ENCODE measurements at places on chromosomes 2 and 18.
A peak's percentile ranks its signal among the peaks of the same experiment; 100 is the strongest.

DNA sequence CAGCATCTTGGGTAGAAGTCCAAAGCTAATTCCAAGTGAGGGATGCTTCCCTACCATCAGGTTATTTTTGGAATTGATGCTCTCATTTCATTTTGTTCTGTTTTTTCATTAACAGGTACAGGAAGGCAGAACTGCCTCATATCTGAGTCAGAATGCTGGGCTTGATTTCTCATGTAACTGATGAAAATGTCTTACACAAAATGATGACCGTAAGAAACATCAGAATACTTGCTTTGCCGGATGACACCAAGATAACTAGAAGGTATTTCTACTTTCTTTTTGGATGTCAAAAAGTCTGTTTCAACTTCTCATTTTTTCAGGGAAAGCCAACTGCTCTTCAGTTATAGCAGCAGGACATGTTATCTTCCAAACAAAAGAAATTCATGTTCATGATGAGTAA is 62.6 kb downstream of the ETAA1 start:
- no peak for ATAC-seq

- no peak for ATAC-seq
Observed at GRCh38 chr2:43759195-43759594, 14.6 kb upstream of the DYNC2LI1 start.

GRCh38 chr18:9008200-9008708 is 94.2 kb upstream of the NDUFV2 start:
- no peak for ATAC-seq

DNA sequence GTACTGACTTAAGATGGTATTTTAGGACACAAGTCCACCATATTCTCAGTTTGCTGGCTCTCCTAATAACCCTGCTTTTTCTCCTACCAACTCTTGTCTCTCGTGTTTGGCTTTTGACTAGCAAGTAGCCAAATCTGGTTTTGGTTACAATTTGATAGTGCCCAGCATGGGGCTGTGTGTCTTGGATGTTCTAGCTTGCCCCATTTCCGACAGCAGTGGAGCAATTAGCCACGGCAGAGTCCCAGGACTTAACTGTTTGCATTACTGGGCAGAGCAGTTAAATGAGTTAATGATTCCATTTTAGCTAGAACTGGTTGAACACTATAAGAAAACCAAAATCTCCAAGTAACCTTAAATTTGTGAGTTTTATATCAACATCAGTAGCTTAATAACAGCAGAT is 18.6 kb upstream of the SPAG16 start:
- no peak for ATAC-seq

DNA sequence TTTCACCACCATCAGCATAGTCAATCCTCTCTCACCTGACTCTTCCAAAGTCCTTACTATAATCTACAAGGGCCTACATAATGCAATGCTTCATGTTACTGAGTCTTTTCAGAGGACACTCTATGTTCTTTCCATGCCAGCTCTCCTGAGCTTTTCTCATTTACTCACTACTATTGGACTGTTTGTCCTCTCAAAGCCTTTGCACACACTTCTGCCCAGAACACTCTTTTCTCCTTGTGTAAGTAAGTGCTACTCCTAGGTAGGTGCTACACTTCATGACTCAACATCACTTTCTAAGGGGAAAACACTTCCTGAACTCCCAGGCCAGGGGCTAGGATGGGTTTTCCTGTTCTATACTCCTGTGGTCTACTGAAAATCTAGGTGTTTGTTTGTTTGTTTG is 82.5 kb upstream of the GULP1 start:
- no peak for ATAC-seq

DNA sequence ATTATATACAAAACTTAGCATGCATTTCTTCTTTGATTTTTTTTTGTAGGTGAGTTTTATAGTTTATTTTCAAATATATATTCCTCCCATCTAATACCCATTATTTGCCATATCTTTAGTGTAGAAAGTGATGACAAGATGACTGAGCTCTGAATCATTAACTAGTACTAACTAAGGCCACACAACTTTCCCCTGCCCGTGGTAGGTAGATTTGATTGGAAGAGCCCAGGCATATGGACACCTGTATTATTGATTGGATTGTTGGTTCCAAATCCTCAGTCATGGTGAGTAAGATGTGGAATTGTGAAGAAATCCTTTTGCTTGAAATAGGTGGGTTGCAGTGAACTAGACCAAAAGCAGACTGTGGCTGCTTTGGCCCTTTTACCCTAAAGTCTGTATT is 54.8 kb downstream of the ABI2 start:
- no peak for ATAC-seq

DNA sequence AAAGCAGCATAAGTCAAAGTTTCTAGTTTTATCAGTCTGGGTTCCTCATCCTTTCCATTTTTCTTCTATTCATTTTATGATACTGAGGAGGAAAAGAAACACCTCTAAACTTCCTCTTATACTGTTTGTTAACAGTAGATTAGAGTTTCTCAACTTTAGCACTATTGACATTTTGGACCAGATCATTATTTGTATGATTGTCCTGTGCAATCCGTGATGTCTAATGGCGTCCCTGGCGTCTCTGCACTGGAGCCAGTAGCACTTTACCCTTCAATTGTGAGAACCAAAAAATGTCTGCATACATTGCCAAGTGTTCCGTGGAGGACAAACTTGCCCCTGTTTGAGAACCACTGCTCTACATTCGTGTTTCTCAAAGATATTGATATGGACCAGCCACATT is 25.2 kb downstream of the PTPN4 start:
- no peak for ATAC-seq

- ATAC-seq = no peak
Observed at GRCh38 chr2:162677476-162677875, 161.1 kb downstream of the KCNH7 start.

- no peak for ATAC-seq
Observed at GRCh38 chr2:118319271-118319684, 231.0 kb downstream of the INSIG2 start.

GRCh38 chr2:72745679-72746368 is 80.0 kb downstream of the EXOC6B start:
- ATAC-seq = no peak

DNA sequence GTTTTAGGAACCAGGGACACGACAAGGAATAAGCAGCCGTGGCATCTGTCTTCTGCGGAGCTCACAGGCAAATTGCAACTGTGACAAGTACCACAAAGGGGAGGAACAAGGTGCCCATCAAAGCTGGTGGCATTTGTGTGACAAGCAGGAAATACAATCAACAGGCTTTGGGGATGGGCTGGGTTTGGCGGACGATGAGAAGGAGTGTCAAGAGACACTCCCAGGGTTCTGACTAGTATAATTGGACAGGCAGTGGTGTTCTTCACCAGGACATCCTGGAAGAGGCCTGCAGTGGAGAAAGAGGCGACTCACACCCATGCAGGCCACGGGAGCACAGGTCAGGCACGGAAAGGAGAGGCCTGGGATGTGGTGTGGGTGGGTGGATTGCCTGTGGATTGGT is 14.2 kb upstream of the SPATA3 start:
- ATAC-seq = no peak

GRCh38 chr18:55780586-55781071 is 192.6 kb upstream of the TCF4 start:
- peak; percentile 54 for ATAC-seq

DNA sequence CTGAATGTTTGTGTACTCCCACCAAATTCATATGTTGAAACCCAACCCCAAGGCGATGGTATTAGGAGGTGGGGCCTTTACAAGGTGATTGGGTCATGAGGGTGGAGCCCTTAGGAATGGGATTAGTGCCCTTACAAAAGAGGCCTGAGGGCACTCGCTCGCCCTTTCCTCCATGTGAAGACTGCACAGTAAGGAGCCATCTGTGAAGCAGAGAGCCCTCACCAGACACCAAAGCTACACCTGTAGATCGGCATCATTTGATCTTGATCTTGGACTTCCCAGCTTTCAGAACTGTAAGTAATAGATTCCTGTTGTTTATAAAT is 62.9 kb upstream of the FZD7 start:
- ATAC-seq = no peak

DNA sequence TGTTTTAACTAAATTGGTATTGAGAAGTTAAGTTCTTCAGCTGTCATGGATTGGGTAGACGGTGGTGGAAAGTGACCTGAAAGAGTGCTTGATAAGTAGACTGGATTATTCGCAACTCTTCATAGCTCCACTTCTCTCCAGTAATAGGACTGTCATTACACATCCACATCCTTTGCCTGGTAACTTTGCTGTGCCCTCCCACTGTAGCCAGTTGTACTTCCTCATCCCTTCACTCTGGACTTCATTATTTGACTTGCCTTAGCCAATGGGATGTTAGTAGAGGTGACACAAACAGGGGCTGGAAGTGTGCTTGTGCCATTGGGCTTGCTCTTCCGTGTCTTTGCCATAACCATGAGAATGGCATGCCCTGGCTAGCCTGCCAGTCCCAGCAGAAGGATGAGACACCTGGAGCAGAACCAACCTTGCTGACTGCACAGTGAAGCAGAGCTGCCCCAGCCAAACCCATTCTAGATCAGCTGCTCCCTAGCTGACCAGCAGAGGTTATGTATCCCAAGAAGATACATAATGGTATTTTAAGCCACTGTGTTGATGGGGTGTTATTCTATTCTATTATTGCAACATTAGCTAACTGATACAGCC is 16.9 kb downstream of the QPCT start:
- ATAC-seq = no peak

GRCh38 chr2:219453671-219454590 is 19.3 kb downstream of the SPEG start:
- no peak for ATAC-seq

GRCh38 chr2:228652366-228652765 is 470.9 kb upstream of the SPHKAP start:
- ATAC-seq = no peak

DNA sequence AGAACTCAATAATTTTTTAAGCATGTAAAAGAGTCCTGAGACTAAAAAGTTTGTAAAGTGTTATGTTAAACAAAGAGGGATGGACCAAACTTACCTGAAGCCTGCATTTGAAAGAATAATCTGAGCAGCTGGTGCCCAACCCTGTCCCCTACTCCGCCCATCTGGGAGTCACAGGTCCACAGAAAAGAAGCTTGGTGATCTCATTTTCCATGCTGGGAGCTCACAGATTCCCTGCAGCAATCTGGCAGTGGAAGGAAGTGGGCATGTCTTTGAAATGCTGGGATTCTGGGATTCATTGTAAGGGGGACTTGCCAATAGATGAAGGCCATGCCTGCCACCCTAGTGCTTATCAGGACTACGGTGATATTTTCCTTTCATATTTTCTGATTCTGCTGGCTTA is 17.9 kb downstream of the CDH2 start:
- ATAC-seq = no peak

- no peak for ATAC-seq
Observed at GRCh38 chr2:30300456-30301221, 69.3 kb downstream of the LBH start.

GRCh38 chr18:10514082-10514481 is 11.7 kb upstream of the NAPG start:
- ATAC-seq = no peak

GRCh38 chr2:8884812-8885211 is 47.4 kb upstream of the KIDINS220 start:
- ATAC-seq = no peak

- ATAC-seq = no peak
Observed at GRCh38 chr2:218577482-218578220, 9.0 kb downstream of the CNOT9 start.

DNA sequence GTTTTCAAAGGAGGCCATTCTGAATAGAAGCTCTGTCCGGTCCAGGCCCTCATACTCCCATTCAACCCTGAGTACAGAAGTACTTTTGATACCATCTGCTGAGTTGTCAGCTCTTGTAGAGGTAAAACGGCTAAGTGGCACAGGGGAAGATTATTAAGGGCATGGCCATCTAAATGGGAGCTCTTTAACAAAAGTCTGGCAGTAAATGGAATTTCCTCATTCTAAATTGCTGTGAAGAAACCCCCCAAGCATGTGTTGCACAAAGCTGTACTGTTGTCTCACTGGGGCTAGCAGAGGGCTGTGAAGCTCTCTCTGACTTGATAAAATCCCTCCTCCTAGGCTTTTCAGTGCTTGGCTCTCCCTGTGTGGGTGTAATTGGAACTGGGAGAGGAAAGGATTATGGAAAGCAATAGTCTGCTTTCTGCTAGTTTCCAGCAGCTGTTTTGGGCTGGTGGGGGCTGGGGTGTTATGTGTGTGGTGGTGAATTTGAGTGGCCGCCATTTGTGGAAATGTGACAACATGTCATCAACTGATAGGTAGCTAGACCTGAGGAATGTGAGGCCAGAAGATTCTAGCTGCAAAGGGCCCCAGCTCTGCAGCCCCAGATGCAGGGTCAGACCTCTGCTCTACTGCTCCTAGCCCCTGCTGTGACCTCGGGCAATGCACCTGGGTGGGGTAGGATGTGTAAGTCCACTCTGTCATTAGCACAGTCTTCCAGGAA is 65.1 kb downstream of the MAP4K4 start:
- no peak for ATAC-seq

GRCh38 chr2:47528874-47529273 is 125.9 kb downstream of the MSH2 start:
- ATAC-seq = no peak

- ATAC-seq = no peak
Observed at GRCh38 chr2:191376981-191377629, 131.9 kb downstream of the MYO1B start.

- ATAC-seq = no peak
Observed at GRCh38 chr2:240146141-240146561, 5.7 kb upstream of the OTOS start.

DNA sequence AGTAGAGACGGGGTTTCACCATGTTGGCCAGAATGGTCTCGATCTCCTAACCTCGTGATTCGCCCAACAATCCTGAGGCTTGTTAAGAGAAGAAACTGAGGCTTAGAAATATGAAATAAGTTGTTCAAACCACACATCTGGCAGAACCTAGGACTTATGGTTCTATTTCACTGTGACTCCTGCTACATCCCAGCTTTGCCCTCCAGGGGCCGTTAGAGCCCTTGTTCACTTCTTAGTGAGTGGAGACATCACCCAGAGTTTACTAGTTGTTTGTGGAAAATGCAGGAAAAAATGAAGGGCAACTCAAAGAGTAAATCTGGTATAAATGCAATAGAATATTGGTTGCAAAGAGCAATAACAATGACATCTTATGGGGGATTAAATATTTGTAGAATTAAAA is 43.9 kb downstream of the MARCHF4 start:
- ATAC-seq = no peak

- no peak for ATAC-seq
Observed at GRCh38 chr2:12796657-12797056, 79.9 kb downstream of the TRIB2 start.

DNA sequence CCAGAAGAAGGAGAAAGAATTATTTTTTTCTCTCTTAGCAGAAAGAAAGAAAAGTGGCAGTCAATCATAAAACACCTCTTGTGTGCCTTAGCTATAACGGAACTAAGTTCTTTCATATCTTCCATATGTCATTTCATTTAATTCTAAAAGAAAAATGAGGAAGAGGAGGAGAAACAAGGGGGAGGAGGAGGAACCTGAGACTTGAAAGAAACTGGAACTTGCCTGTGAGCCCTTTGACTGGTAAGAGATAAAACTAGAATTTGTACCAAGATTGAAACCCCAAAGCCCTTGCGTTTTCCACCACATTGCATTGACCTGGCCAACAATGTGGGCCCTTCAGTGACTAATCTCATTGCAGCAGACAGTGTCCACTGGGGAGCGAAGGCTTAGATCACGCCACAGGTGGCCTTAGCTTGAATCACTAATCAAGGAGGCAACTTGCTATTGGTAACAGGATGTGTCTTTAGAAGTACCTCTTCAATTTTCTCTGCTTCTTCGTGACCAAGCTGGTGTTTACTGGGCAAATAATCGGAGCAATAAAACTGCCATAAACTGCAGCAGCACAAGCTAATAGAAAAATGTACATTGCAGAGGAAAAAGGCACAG is 307.9 kb downstream of the CLIP4 start:
- no peak for ATAC-seq

GRCh38 chr2:235244255-235245220 is 249.3 kb upstream of the AGAP1 start:
- ATAC-seq = no peak

All from stimulated activated memory B cell treated with anti-CD40 and anti-IgM and Interleukin-4, amounts not matched to agents 10 μg/mL and 1 μg/mL and 100 μg/mL, for 72 hours (primary cell).